ENCODE measurements at places on chromosomes 3 and 15.

GRCh38 chr3:127044996-127045395 is 62.1 kb downstream of the PLXNA1 start:
- DNase-seq = no peak

DNA sequence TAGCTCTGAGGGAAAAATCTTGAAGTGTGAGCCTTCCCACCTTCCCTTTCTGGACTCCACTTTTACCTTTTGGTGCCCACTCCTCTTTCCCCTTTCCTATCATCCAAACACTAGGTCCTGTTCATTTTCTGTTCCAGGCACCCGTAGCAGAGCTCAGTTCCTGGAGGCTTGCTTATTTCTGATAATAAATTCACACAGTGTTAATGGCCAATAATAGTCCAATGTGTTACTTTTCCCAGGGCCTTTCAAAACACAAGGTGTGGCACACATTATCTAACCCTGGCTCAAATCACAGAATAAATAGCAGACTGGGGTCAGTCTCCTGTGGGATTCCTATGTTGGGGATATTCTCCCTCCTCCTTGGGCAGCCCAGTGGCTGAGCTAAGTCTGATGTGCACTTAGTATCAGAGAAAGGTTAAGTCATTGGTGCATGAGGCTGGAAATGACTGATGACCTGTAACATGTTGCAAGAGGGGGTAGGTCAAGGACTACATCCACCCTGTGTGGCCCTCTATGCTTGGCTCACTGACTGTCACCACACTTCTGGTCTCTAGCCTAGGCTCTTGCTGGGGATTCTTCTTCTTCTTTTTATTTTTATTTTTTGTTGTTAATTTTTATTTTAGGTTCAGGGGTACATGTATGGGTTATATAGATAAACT is 43.7 kb upstream of the ROPN1 start:
- DNase-seq = no peak

DNA sequence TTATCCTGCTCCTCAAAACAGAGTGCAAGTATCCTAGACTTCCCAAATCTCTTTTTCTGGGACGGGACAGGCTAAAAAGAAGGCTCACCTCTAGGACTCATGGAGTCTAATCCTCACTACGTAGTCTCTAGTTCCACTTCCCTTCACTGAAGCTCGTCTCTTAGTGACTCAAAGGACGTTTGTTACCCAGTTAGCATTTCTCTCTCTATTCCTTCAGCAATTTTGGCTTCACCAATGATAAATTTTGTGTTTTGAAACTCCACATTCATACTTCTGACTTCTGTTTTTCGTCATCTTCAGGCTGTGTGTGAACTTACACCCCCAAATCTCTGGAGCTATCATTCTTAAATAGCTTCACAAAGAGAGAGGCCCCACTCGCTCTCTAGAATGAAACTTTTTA is 627.1 kb downstream of the NAALADL2 start:
- no peak for DNase-seq

- DNase-seq = no peak
Measured at GRCh38 chr3:94862703-94863102, 799.8 kb downstream of the NSUN3 start.

- no peak for DNase-seq
Measured at GRCh38 chr15:88911766-88912118, 1.4 kb downstream of the MFGE8 start.

DNA sequence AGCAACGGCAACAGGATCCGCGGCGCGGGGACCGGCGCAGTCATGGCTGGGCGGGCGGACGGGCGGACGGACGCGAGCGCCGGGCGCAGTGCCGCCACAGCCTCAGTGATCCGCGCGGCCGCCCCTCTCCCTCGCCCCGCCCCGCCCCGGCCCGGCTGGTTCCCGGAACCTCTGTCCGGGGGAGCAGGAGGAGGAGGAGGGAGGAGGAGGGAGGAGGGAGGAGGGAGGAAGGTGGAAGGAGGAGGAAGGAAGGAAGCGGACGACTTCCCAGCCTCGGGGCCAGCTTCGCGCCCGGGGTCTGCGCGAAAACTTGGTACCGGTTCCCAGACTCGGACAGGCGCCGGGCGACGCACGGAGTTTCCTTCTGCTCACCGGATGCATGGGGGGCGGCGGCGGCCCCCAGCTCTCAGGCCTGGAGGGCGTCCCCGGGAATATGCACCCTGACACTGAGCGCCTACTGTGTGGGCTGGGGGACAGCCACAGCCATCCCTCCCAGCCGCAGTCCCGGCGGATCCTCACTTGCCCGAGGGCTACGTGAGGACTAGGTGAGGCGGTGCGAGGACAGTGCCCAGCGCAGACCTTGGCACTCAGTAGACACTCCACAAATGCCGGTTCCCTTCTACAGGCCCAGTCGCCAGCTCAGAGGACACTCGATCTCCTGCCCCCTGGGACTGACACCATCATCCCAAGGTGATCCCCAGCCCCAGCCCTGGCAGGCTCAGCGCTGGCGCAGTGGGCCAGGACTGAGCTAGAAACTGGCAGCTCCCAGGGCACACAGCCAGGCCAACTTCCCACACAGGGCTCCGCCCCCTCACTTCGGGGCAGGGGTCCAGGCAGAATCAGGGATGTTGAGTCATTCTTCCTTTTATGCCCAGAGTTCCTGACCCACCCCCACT is at the start of gene SHISA5:
Gene SHISA5 (minus strand): TSS at position 124 of the 896 bp plus-strand sequence. CDS start 80 bp downstream, at position 44.
- DNase-seq = peak; percentile 30

GRCh38 chr3:94098452-94098851 is 35.6 kb downstream of the NSUN3 start:
- DNase-seq = no peak

GRCh38 chr15:75425966-75426500 is 25.5 kb downstream of the SIN3A start:
- DNase-seq = no peak

DNA sequence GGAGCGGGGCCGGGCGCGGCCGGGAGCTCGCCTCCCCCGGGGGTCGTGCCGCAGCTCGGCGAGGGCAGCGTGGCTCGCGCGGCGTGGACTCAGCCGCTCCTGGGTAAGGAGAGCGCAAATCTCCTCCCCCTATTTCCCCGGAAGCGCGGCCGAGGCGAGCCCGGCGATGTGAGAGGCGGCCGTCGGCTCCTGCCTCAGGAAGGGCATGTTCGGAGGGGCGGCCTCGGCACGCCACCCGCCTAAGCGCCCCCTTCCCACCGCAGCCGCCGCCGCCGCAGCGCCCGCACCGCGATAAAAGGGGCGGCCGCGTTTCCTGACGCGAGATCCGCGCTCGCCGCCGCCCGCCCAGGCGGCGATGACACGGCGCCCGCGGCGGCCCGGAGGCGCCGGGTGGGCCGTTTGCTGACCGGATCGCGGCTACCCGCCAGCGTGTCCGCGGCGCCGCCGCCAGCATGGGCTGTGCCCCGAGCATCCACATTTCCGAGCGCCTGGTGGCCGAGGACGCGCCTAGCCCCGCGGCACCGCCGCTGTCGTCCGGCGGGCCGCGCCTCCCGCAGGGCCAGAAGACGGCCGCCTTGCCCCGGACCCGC is at the start of gene PDE8A:
Gene PDE8A (plus strand): TSS at position 146 of the 590 bp plus-strand sequence. CDS start 307 bp downstream, at position 453.
- peak; percentile 51 for DNase-seq

GRCh38 chr3:105758451-105758850 is 110.4 kb downstream of the CBLB start:
- DNase-seq = no peak

GRCh38 chr3:174294616-174295015 is 564.5 kb upstream of the NAALADL2 start:
- no peak for DNase-seq

GRCh38 chr3:75048650-75049049 is 434.2 kb upstream of the CNTN3 start:
- DNase-seq = no peak

DNA sequence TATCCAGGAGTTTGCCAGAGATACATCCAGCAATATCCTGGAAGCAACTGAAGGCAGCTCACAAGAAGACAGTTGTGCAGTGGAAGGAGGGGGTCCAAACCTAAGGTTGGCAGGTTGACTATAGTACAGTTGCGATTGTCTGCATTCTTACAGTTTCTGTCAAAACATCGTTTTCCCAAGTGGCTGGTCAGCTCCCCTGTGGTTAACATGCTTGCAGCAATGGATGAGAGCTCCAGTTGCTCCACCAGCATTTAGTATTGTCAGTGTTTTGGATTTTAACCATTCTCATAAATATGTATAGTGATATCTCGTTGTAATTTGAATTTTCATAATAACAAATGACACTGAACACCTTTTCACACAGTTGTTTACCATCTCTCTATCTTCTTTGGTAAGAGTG is 31.5 kb downstream of the KLF13 start:
- DNase-seq = no peak

DNA sequence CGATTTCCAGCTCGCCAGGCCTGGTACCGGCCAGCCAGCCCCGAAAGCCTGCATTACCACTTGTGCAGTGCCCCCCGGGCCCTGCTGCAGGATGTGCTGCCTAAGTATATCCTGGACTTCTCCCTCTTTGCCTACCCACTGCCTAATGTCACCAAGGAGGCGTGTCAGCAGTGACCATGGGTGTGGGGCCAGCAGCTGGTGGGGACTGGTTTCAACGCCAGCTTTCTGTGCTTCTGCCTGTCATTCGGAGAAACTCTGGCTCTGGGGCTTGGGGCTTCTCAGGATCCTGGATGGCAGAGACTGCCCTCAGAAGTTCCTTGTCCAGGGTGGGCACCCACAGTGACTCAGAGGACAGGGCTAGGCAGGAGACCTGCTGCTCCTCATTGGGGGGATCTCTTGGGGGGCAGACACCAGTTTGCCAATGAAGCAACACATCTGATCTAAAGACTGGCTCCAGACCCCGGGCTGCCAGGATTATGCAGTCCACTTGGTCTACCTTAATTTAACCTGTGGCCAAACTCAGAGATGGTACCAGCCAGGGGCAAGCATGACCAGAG is 1.5 kb downstream of the CHST14 start:
- no peak for DNase-seq

- no peak for DNase-seq
Measured at GRCh38 chr3:18643281-18643680, 218.1 kb upstream of the SATB1 start.

- no peak for DNase-seq
Measured at GRCh38 chr15:70932397-70932796, 39.8 kb downstream of the LRRC49 start.

- DNase-seq = no peak
Measured at GRCh38 chr3:129593595-129594339, 12.7 kb downstream of the PLXND1 start.

All from T-helper 1 cell (primary cell).